ENCODE measurements at places on chromosomes 11 and 22.

DNA sequence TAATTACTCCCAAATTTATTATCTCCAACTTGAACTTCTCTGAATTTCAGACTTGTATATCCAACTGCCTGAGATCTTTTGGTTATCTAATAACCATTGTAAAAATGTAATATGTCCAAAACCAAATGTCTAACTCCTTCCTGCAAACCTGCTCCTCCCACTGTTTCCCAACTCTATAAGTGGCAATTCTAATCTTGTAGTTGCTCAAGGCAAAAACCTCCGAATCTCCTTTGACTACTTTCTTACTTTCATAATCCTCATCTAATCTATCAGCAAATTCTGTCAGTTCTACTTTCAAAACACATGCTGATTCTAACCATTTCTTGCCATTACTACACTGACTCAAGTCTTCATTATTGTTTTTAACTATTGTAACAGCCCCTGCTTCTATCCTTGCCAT is 55.7 kb downstream of the FAM168A start:
- no peak for DNase-seq

DNA sequence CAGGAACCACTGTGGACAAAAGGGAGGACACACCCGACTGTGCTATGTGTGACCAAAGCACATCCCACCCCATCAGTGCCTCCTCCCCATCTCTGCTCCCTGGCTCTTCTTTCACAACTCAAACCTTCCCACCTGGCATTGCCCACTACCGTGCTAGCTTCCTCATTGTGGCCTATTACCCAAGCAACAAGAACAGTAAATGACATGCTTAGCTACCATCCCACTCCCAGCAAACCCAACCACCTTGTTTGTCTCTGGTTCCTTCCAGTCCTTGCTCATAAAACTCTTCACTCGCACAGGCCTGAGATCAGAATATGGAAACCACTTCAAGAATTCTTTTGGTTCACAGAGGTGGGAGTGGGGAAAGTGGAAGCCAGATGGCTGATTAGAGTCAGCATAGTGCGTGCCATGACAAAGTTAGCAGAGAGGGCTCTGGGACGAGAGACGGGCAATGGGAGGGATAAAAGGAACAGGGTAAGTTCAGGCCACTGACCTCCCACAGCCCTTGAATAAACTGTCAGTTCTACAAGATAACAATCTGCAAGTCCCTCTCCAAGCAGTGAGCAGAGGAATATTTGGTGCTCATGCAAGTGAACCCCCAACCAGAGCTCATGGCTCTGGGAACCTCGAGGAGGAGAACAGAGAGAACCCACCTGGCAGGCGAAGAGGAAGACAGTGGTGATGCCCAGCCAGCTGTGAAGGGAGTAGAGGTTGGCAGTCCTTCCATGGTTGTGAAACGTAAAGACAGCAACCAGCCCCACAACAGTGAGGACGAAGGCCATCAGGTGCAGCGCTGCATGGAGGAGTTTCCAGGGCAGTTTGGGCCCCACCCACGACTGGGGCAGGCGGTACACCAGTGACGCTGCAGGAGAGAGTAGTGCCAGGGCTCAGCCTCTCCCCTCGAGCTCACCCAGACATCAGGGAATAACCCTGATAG is 8.3 kb downstream of the CYB561A3 start:
- DNase-seq = no peak

DNA sequence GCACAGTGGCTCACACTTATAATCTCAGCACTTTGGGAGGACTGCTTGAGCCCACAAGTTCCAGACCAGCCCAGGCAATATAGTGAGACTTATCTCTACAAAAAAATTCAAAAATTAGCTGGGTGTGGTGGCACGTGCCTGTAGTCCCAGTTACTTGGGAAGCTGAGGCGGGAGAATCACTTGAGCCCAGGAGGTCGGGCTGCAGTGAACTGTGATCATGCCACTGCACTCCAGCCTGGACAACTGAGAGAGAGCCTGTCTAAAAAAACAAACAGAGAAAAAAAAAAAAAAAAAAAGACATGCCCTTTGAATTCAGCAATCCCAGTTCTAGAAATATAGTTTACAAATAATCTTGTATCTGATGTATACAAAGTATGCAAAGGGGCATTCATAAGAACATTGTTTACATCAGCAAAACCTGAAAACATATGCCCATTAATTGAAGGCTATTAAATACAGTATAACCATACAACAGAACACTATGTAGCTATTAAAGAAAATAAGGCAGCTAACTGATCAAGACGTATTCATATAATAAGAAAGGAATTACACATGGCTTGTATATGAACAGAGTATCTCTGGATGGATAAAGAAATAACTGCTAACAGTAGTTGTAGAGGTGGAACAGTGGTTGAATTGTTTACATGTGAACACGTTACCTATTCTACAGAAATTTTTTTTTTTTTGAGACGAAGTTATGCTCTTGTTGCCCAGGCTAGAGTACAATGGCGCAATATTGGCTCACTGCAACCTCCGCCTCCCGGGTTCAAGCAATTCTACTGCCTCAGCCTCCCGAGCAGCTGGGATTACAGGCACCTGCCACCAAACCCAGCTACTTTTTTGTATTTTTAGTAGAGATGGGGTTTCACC is 35.7 kb downstream of the CELF1 start:
- DNase-seq = no peak

DNA sequence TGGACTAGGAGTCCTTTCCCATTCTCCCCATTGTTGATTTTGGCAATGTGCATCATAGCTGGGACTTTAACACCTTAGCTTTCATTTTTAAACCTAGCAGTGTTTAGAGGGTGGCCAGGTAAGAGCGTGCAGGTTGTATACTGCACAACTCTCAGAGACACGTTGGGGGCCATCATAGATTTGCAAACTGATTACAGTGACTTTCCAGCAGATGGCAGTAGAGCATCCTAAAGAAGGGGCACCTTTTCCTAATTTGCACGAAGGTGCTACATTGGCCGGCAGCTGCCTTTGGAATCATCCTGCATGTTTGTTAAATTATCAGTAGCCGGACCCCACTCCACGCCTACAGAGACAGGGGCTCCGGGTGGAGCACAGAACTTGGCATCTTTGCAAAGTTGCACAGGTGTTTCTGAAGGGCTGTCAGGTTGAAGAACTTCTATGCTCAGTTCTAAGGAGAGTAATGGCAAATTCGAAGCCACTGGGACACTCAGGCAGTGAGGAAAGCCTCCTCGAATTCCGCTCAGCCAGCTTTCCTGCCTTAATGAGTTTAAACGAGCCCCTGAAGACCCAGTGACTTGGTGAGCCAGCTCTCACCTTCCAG is 7.7 kb downstream of the LHFPL7 start:
- no peak for DNase-seq
